ENCODE measurements at places on chromosomes 3 and 15.

GRCh38 chr3:152628496-152628895, 206.4 kb upstream of the P2RY1 start:
- DNase-seq: no peak

- no peak for DNase-seq
These were observed 84.0 kb upstream of the SKOR1 start for GRCh38 chr15:67741308-67741707.

DNA sequence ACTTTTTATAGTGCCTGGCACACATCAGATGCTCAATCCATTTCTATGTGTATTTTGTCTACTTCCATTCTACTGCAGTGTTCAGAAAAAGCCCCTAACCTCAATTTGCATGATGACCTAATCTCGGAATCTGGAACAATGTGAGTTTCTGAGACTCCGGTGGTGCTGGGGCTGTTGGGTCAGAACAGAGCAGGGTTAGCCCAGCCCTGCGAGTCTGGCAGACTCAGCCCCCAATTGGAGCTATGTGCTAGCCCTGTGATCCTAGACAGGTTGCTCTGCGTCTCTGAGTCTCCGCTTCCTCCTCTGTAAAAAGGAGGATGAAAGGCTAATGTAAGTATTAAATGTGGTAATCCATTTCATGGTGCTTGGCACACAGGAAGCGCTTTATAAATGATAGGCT, 95.0 kb upstream of the ICE2 start:
- no peak for DNase-seq

DNA sequence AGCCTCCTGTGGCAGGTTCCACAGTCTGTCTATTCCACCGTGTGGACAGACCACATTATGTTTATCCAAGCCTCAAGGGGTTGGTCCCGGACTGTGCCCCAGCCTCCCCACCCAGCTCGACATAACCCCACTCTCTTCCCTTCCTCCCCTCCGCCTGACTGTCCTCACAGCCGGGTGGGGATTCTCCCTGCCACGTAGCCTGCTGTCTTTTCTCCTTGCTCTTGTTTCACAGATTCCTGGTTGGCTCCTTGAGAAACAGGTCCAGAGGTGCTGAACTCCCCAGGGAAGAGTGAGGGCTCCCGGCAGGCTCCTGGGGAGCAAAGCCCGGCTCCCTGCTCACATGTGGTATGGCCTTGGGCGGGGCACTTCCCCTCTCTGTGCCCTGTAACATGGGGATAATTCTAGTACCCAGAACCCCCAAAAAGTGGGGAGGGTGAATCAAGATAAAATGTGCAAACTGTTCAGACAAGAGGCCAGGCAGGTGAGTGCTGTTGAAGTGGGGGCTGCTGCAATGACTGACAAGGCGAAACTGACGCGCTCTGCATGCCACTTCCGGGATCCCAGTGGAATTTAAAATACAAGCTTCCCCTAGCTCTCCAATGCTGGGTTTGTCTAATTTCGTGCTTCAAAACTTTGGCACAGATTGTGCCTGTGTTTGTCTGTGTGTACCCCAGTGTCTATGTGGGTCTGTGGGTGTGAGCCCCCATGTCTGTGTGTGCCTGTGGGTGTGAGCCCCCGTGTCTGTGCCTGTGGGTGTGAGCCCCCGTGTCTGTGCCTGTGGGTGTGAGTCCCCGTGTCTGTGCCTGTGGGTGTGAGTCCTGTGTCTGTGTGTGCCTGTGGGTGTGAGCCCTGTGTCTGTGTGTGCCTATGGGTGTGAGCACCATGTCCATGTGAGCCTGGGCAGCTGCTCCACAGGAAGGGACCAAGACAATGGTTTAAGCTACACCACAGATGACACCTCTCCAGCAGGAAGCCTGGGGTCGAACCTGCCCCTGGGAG, 160.6 kb upstream of the IQSEC1 start:
- no peak for DNase-seq

GRCh38 chr15:74209997-74210671, 7.5 kb upstream of the STRA6 start:
- no peak for DNase-seq

All from stimulated activated CD4-positive, alpha-beta T cell treated with anti-CD3 and anti-CD28 coated beads, Interleukin-1b, Interleukin-23, amount 100 ng/mL, for 24 hours (primary cell).